ENCODE measurements at places on chromosomes 11 and 22.

DNA sequence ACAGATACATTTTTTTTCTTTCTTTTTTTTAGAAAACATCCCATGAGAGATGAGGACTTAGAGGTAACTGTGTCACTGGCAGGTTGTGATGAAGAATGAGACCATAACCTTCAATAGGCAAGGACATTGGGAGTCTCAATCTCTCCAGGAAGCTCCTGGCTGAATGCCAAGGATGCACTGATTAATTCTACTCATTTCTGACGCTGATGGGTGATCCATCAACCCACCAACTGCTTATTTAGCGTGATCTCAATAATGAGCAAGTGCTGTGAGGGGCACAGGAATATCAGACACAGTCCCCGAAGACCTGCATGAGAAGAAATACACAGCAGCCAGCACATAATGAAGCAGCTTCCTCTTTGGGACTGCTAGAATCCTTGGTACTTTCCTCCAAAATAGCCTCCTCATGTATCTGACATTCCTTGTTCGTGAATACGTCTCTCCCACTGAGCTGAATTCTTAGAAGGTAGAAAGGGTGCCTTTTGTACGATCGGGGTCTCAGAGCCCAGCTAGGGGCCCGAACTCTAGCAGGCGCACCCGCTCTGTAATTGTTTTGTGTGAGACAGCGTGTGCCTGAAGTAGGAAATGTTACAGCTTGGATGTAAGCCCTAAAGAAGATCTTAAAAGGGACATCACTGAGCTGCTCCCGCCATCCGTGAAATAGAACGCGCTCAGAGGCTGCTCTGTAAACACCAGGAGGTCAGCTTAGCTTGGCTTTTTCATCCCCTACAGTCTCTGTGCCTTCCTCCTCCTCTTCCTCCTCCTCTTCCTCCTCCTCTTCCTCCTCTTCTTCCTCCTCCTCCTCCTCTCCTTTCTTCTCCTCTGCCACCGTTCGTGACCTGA is 7.2 kb downstream of the CLMP start:
- DNase-seq: no peak

DNA sequence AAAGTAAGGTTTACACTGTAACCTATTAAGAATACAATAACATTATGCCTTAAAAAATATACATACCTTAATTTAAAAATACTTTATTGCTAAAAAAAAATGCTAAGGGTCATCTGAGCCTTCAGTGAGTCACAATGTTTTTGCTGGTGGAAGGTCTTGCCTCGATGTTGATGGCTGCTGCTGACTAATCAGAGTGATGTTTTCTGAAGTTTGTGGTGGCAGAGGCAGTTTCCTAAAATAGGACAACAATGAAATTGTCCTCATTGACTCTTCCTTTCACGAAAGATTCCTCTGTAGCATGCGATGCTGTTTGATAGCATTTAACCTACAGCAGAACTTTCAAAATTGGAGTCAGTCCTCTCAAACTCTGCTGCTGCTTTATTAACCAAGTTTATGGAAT is 97.6 kb downstream of the FAT3 start:
- peak; percentile 50 for DNase-seq

GRCh38 chr11:78727816-78728215 is 153.2 kb upstream of the NARS2 start:
- DNase-seq: no peak

DNA sequence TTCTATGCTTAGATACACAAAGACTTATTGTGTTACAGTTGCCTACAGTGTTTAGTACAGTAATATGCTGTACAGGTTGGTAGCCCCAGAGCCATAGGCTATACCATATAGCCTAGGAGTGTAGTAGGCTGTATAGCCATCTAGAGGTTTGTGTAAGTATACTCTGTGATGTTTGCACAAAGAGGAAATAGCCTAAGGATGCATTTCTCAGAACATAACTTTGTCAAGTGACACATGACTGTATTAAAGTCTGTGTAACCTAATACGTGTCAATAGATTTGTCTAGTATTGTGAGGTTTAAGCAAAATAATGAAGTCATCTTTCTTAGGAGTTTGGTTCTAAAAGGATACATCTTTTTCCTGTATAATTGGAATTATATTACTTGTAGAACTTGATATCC is 5.5 kb downstream of the ZC3H12C start:
- DNase-seq: no peak

DNA sequence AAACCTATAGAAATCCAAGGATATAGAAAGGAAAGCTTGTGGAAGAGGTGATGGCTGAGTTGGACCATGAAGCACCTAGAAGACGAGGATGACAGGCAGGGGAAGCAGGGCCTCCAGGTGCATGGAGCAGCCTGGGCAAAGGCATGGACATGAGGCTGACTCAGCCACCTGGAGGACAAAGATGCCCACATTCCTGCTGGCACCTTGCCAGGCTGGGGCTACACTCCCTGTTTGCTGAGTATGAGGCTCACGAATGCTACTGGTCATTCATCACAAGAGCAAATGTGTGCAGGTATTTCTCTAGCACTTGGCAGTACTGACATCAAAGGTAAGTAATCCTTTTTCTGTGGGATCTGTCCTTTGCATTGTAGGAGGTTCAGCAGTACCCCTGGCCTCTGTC is 7.1 kb upstream of the SCGB2A1 start:
- DNase-seq: no peak

DNA sequence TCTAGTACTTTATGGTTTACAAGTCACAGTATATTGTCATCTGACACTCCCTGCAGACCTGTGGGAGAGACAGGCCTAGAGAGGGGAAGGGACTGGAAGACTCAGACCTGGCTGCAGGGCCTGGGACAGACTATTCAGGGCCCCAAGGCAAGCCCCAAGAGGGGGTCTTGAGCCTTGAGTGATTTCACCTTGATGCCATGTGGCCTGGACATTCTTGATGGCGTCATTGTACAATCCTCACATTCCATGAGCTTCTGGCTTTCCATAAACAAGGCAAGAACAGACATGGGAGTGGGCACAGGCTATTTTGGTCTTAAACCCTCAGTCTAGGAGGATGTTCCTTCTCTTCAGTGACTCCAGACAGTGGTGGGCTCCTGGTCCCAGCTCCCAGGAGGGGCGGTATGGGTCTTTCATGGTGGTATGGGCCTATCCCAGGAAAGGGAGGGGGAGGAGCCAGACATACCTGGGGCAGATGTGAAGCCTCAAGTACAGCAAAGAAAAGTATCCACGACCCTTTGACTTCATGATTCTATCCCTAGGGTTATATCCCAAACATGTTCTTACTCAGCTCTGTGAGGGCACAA is 1.8 kb upstream of the TBC1D10A start:
- DNase-seq: no peak

- no peak for DNase-seq
Observed at GRCh38 chr11:27605422-27605821, 94.8 kb downstream of the BDNF start.
